MG63 (cell line): ENCODE measurements at places on chromosomes 2 and 18. TPM values are rescaled to one million over a fixed set of nuclear protein-coding genes. Genes with fewer than 3 reads are reported as not detected.

DNA sequence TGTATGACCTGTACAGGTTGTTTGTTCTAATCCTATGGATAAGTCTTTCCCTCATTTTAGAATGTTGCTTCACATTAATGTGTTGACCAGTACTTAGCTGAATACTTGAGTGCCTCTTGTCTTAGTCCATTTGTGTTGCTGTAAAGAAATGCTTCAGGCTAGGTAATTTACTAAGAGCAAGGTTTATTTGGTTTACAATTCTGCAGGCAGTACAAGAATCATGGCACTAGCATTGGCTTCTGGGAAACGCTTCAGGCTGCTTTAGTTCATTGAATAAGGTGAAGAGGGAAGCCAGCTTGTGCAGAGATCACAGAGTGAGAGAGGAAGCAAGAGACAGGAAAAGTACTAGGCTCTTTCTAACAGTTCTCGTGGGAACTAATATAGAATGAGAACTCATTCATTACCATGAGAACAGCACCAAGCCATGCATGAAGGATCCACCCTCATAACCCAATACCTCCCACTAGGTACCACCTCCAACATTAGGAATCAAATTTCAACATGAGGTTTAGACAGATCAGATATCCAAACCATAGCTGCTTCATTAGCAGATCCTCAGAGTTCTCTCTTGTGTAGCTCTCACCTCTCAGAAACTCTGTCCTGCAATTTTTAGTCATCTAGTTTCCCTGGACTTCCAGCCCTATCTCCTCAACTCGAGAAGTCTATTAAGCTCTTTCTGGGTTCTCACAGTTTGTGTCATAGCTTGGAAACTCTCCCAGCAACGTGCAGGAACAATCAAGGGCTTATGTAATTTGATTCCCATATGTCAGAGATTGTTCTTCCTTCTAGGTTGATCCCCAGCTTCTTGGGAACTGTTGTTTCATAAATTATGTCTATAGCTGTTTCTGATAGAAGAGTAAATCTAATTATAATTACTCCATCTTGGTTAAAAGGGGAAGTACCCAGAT, 2082.3 kb upstream of the CELF4 start:
- DNase-seq: peak; percentile 58

GRCh38 chr2:153052807-153053559, 334.6 kb downstream of the ARL6IP6 start:
- no peak for DNase-seq

DNA sequence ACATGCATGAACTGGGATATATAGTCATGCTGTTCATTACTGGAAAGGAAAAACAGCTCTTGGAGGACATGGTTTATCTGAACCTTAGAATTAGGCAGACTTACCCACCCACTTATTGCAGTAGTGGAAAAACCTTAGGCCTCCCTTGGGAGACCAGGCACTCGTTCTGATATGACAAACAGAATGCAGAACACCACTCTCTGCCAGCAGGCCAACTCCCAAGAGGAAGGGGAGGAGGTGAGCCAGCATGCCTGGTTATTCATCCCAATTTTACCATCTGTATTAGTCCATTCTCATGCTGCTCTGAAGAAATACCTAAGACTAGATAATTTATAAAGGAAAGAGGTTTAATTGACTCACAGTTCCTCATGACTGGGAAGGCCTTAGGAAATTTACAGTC, 17.5 kb downstream of the C18orf63 start:
- DNase-seq: no peak

- DNase-seq: no peak
Measured at GRCh38 chr2:133571249-133571648, 3.0 kb upstream of the NCKAP5 start.

- no peak for DNase-seq
Measured at GRCh38 chr18:73458186-73458964, 590.6 kb upstream of the NETO1 start.

The ARHGAP15 gene
- not detected in 2 replicates for total RNA-seq

The DNAJC10 gene
- 84.5 and 86.0 TPM in 2 replicates for total RNA-seq
